ENCODE measurements at places on chromosomes 13 and 19.

GRCh38 chr19:11152318-11153062 is 3.1 kb downstream of the SPC24 start:
- DNase-seq = peak; percentile 79

GRCh38 chr19:5038631-5039271 is 69.8 kb downstream of the KDM4B start:
- peak; percentile 58 for DNase-seq

DNA sequence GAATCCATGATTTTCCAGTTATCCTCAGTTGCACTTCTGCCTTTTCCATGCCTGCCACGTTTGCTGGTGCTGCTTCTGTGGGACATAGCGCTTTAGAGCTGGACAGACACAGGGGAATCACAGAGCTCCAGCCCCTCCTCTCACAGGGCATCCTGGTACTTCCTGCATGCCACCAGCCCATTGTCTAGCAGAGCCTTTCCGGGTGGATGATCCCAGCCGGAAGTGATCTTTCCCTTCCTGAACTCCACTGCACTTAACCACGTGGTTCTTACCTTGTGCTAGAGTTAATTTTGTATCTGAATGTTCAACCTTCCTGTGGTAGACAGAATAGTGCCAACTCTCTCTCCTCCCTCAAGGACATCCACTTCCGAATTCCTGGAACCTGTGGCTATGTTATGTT is 12.6 kb upstream of the OLFM4 start:
- DNase-seq = peak; percentile 58

DNA sequence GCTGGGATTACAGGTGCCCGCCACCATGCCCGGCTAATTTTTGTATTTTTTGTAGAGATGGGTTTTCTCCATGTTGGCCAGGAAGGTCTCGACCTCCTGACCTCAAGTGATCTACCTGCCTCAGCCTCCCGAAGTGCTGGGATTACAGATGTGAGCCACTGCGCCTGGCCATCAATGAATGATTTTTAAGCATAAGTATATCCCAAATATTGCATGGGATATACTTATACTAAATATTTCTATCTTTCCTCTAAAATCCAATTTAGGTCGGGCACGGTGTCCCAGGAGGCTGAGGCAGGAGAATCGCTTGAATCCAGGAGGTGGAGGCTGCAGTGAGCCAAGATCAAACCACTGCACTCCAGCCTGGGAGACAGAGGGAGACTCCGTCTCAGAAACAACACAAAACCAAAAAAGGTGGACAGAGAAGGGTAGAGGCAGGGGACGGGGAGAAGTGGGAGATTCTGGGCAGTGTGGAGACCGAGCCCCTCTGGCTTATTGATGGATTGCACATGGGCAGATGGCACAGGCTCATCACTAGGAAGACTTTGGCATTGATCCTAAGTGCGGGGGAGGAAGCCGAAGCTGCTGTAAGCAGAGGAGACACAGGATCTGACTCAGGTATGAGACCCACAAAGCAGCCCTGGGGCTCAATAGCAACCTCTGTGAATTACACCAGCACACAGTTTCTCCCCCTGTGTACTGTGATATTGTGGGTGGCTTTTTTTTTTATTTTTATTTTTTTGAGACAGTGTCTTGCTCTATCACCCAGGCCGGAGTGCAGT is 13.5 kb downstream of the ARRDC5 start:
- peak; percentile 35 for DNase-seq

GRCh38 chr13:57634839-57635165 is 3.3 kb downstream of the PCDH17 start:
- DNase-seq = no peak

DNA sequence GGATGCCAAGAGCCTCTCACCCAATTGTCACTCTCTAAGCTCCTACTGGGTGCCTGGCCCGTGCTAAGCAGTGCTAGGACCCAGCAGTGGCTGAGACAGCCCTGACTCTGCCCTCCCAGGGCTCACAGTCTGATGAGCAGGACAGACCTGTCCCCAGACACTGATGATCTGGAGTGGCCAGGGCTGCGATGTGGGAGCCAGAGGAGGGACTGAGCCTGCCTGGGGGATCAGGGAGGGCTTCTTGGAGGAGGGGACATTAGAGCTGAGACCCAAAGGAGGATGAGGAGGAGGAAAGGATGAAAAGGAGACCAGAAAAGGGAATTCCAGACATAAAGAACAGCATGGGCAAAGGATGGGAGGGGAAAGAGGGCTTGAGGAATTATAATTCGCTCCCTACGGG is 6.6 kb downstream of the ERCC1 start:
- no peak for DNase-seq

GRCh38 chr13:109695402-109696190 is 90.8 kb downstream of the IRS2 start:
- no peak for DNase-seq

- DNase-seq = no peak
Measured at GRCh38 chr13:83223546-83223945, 658.7 kb downstream of the SLITRK1 start.

GRCh38 chr13:79796136-79796535 is 315.2 kb downstream of the NDFIP2 start:
- no peak for DNase-seq

DNA sequence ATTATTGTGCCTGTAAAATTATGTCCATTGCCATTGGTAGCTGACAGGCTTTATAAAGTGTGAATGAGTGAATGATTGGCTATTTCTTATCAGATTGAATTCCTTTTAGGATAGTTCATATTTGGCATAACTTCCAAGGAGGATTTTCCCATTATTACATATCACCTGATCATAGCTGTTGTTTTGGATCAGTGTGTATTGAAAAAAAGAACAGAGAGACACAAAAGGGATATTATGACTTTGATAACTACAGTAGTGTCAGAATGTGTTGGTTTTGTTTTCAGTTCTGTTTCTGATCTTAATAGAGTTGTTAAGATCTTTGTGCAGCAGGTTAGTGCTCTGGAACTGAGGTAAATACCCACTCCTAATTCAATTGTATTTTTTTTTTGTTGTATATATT is 103.8 kb downstream of the LRCH1 start:
- peak; percentile 82 for DNase-seq

DNA sequence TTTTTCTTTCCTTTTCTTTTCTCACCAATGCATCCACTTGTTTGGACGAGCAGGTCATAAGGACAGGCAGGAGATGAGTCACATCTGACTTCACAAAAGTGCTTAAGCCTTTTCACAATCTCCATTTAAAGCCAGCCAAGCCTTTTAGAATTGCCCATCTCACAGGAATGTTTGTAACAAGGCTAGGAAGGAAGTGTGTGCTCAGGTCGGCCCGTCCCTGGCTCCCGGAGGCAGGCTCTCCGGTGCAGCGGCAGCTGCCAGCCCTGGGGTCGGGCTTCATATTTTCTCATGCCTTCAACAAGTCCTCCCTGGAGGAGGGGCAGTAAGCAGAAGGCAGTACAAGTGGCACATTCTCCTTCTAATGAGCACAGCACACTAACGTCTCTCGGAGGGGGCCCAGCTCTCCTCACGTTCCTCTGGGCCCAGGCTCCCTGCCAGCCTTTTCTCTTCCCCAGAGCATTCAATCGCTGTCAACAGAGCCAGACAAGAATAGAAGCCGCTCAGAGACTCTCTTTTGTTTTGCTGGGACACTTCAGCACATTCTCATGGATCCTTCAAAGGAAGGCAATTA is 180.5 kb downstream of the COL4A1 start:
- peak; percentile 98 for DNase-seq

DNA sequence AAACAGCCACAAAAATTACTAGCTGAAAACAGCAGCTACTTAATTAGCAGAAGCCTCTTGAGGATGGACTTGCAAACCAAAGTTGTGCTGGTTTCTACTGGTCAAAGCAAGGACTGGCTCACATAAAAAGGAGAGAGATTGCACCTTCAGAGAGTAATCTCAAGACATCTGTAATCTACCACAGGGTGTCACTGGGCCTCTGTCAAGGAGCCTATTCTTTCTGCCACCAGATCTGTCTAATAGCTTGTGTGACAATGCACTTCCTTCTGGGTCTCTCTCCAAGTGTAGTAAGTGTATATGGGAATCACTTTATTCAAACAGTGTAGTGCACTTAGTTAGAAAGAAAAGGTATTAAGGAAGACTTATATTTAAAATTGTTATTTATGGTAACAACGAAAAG is 24.4 kb upstream of the ZNF561 start:
- DNase-seq = no peak

DNA sequence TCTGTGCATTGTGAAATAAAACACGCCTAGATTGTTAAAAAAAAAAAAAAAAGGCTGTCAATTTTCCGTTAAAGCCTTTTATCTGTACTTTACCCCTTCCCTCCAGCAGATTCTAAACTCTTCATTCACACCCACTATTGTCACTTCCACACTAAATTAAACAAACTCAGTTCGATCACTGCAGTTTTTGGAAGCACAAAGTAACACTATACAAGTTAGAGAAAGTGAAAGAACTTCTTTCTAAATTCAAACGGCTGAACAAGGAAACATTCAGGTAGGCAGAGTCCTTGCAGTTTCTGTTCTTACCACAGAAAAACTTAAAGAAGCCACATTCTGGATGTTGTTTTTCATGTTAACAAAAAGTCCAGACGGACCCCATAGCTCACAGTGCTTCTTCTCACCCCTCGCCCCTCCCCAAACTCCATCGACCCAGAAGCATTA is 27.5 kb upstream of the UBE2L5 start:
- peak; percentile 8 for DNase-seq

DNA sequence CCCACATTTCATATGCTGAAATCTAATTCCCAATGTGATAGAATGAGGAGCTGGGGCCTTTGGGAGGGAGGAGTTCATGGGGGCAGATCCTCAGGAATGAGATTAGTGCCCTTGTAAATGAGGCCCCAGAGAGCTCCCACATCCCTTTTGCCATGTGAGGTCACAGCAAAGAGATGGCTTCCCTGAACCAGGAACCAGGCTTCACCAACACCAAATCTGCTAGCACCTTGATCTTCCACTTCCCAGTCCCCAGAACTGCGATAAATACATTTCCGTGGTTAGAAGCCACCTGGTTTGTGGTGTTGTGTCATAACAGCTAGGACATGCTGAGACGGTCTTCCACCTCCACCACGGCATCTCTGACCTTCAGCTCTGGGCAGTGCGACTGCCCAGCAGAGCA is 62.1 kb downstream of the ING1 start:
- no peak for DNase-seq

GRCh38 chr13:30151388-30151787 is 156.0 kb downstream of the KATNAL1 start:
- no peak for DNase-seq

- DNase-seq = peak; percentile 15
Measured at GRCh38 chr13:67123165-67123564, 107.0 kb downstream of the PCDH9 start.

- DNase-seq = no peak
Measured at GRCh38 chr13:42275506-42275905, 3.6 kb downstream of the AKAP11 start.

- no peak for DNase-seq
Measured at GRCh38 chr13:77313923-77314322, 13.0 kb downstream of the MYCBP2 start.

DNA sequence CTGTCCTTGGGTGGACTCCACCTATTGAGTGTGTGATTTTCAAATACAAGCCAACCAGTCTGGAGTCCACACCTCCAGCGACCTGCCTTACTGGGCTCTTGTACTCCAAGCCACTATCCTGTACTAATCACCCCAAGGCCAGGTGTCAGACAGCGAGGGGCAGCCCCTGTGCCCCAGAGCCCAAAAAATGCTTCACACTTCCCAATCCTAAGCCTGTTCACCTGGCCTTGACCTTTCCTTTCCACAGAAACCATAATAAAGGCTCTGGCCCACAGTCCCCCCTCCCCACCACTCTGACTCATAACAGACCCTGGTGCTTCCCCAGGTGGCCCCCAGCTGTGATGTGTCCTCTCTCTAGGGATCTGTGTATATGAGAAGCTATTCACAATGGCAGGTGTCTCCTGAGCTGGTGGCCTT is 3.9 kb downstream of the CD209 start:
- no peak for DNase-seq

DNA sequence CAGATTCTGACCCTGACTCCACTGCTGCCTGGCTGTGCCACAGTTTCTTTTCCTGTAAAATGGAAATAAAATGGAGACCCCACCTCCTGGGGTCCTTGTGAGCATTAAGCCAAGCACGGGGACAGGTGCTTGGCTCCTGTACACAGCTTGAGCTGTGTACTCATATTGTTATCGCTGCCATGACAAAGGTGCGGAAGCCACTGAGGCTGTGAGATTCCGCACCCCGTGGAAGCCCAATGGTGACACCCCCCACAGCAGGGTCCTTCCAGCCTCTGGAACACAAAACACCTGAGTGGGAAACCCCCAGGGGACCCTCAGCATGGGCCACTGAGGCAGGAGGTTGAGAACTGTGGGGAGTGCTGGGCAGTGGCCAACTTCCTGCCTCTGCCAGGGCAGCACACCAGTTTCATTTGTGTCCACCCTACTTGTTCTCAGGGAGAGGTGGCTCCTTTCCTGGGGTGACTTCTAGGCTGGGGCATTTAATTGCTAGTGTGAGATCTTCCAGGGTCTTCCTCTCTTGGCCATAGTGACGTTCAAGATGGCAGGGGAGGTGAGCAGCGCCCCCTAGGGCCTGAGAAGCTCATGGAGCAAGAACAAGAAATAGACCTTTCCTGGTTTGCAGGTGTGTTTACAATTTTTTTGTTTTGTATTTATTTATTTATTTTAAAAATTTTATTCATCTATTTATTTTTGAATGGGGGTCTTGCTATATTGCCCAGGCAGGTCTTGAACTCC is 5.4 kb upstream of the JSRP1 start:
- DNase-seq = peak; percentile 54

- no peak for DNase-seq
Measured at GRCh38 chr13:45615501-45616101, at the start of gene ERICH6B. TSS of gene ERICH6B (minus strand) at chr13:45615739. CDS start at chr13:45597005, 18,734 bp downstream.

- no peak for DNase-seq
Measured at GRCh38 chr13:43132911-43133310, 109.5 kb downstream of the DNAJC15 start.

- no peak for DNase-seq
Measured at GRCh38 chr13:113337556-113337955, 26.4 kb downstream of the GRTP1 start.

All from lung microvascular endothelial cell (primary cell).